ENCODE measurements at places on chromosomes 1 and 21.
A peak's percentile ranks its signal among the peaks of the same experiment; 100 is the strongest.

DNA sequence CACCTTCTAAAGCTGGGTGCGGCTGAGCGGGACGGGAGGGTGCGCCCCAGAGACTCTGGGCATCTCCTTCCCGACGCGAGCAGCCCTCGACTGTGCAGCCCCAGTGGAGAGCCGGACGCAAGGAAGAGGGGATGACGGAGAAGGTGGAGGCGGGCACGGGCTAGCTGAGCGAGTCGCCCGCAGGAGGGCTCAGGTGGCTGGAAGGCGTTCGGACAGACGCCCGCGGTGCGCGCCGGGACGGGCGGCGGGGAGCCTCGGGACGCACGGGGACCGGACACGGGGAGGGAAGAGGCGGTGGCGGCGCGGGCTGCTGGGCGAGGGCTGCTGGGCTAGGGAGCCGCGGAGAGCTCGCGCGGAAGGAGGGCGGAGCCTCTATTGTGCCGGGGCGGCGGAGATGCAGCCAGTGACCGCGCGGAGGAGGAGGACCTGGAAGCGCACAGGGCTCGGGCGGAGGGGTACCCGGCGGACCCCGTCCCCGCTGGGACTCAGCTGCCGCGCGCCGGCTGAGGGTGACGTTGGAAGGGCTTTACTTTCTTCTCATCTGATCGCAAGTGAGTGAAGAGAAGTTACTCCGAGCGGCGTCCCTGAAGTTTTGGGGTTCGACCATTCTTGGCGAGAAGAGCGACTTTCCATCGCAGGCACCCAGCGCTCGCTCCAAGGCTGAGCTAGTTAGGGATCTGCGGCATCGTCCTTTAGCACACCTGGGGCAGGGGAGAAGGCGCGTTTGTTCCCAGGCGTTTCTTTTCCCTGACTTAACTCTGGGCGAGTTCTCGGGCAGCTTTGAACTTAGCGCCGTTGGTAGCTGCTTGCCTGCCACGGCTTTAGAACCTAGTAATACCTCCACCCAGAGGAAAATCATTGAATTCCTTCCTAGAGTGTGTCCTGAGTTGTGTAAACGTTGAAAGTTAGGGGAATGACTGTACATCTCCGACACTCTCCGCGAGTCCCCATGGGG lies at the start of gene OLFML2B:
TSS of gene OLFML2B (minus strand) at position 323 of the 955 bp plus-strand sequence. CDS start 439 bp downstream, outside the sequence.
- DNase-seq, result peak; percentile 48

GRCh38 chr1:75991497-75992114 lies 59.4 kb upstream of the ASB17 start:
- DNase-seq, result peak; percentile 65

DNA sequence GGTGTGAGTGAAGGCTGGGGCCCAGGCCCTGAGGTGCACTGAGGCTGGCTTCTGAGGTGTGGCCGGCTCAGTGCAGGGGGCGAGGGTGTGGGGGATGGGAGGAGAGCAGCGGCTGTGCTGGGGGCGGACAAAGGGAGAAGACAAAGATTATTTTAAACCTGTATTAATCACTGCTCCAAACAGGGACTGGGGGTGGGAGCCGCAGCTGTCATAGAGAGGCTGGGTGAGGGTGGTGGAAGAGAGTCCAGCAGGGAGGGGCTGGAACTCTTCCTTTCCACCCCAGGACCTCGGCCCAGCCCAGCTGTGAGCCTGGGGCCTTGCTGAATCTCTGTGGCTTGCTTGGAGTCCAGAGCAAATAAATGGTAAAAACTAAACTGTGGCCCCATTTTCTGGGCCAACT lies 106.9 kb downstream of the KCND3 start:
- no peak for DNase-seq

DNA sequence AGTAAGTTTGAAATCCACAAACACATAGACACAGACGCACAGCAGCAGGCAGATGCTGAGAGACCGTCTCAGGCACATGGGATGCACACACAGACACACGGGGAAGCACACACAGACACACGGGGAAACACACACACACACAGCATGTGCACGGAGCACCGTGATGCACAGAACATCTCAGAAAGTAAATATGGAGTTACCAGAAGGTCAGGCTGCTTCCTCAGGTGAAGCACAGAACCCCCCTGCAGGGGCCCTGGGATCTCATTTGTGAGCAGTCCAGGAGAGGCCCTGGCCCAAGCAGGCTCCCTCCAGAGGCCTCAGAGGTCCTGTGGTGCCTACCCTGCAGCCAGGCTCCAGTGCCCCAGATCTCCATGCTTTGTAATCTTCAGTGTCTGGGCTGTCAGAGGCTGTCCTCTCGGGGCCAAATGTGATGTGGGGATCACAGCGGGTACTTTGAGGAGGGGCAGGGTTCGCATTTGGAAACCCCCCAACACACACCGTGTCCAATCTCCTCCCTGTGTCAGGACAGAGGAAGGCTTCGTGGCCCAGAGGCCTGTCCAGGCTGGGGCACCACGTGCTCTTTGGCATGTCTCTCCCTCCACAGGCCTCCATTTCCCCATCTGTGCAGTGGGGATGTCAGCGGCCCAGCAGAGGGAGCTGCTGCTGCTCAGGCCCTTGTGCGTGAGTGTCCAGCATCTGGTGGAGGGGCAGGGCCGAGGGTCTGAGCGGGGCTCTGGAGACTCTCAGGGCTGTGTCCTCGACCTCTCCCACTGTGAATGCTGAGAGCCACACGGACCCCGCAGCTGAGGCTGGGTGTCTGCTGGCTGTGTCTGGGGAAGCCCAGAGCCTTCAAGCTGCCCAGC lies 23.0 kb upstream of the PRSS38 start:
- DNase-seq, result no peak

DNA sequence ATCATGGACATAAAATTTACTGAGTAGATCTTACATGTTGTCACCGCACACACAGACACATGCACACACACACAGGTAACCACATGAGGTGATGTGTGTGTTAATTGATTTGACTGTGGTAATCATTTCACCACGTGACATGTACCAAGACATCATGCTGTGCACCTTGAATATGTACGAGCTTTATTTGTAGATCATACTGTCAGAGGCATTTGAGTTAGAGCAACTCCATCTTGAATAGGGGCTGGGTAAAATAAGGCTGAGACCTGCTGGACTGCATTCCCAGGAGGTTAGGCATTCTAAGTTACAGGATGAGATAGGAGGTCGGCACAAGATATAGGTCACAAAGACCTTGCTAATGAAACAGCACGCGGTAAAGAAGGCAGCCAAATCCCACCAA lies 31.7 kb upstream of the TRIM17 start:
- DNase-seq, result no peak

- DNase-seq, result no peak
These were observed 31.8 kb downstream of the GNG4 start for GRCh38 chr1:235617808-235618207.

DNA sequence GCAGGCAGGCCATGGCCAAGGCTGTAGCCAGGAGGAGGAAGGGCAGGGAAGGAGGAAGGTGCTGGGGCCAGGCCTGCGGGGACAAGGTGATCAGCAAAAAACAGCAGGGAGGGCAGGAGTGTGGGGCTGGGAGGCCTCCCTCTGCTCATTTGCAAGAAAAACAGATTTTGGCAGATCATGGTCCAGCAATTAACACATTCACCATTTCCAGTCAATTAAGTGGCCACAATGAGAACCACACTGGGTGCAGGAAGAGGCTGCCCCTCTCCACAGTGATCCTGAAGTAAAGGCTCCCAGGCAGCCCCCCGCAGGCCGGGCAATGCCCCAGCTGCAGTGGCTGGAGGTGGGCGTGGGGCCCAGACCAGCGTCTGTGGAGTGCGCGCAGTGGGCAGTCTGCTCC lies 54.6 kb downstream of the DMRTB1 start:
- no peak for DNase-seq

- DNase-seq, result no peak
These were observed 103.6 kb upstream of the BACE2 start for GRCh38 chr21:41064334-41064791.

DNA sequence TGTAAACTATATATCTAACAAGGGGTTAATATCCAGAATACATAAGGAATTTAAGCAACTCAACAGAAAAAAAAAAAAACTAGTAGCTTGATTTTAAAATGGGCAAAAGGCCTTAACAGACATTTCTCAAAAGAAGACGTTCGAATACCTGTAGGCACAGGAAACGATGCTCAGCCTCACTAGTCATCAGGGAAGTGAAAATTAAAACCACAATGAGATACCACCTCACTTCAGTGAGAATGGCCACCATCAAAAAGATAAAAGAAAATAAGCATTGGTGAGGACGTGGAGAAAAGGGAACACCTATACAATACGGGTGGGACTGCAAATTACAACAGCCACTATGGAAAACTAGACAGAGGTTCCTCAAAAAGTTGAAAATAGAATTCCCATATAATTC lies 37.3 kb downstream of the NPHP4 start:
- DNase-seq, result no peak

- DNase-seq, result no peak
These were observed 33.6 kb downstream of the PBX1 start for GRCh38 chr1:164592634-164593033.

GRCh38 chr1:172341697-172342096 lies 78.8 kb upstream of the C1orf105 start:
- no peak for DNase-seq

DNA sequence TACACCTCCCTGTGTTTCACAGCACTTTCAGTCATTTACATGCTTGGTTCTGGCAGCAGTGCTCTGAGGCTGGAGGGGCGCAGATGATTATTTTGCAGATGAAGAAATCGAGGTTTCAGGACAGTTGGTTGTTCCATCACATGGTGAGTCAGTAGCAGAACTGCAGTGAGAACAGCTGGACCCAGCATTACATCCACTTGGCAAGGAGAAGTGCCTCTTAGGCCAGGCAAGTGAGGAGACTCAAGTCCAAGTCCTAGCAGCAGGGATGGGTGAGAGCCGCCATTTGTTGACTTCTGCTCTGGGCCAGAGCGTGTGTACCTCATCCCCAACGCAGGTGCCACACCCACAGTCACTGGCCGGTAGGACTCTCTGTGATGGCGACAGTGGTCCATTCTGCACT lies 26.8 kb upstream of the EPHA8 start:
- DNase-seq, result no peak

GRCh38 chr1:14964711-14965055 lies 188.9 kb upstream of the TMEM51 start:
- no peak for DNase-seq

GRCh38 chr1:231855361-231855760 lies 228.8 kb downstream of the DISC1 start:
- DNase-seq, result no peak

- DNase-seq, result no peak
These were observed 2.0 kb downstream of the HNRNPU start for GRCh38 chr1:244862354-244862698.

GRCh38 chr1:58779059-58779754 lies 4.6 kb downstream of the JUN start:
- DNase-seq, result no peak

- no peak for DNase-seq
These were observed 21.3 kb upstream of the MNDA start for GRCh38 chr1:158809862-158810261.

DNA sequence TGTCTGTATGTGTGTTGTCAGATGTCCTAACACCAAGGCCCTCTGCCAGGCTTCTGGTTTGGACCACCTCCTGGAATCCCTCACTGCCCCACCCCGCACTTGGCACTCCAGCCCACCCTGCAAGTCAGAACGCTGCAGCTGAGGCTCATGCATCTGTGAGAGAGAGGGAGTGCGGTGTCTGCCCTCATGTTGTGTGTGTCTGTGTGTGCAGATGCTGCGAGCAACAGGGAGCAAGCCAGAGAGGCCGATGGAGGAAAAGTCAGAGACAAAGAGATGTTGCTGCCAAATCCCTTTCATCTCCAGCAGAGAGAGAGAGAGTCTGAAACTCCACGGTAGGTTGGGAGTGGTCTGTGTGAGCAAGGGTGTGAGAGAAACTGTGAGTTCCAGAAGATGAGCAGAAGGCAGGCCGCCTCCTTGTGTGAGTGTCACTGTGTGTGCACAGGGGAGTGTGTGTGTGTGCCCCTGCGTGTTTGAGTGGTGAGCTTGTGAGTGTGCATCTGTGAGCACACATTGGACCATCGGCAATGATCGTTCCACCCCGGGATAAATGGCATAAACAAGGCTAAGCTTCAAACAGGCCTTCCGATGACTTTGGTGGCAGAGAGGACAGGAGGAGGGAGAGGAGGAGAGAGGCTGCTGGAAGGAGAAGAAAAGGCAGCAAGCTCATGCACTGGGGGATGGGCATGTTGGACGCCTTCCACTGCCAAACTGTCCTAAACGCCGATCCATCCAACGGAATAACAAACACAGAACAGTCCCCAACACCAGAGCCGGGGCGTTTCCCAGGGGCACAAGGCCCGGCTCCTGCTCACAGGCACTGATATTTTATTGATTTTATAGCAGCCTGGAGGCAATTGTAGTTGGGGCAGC lies 99.2 kb upstream of the GRIK3 start:
- DNase-seq, result no peak

GRCh38 chr1:188888386-188888785 lies 1589.3 kb downstream of the BRINP3 start:
- no peak for DNase-seq

GRCh38 chr1:66370462-66370971 lies 163.4 kb upstream of the SGIP1 start:
- DNase-seq, result no peak

DNA sequence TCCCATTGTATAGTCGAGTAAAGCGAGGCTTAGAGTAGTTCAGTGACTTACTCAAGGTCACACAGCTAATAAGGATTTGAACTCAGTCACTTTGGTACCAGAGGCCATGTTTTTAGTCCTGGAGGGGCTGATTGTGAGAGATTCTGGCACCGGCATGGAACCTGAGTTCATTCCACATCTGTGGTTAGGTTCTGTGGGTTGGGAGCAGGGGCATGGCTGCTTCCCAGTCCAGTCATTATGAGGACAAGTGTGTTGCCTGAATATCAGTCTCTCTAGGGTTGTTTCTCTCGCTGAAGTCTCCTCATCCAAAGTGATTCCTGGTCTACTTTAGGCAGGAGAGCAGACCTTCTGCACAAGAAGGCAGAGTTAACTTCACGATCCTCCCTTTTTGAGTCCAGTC lies 90.6 kb downstream of the C1orf94 start:
- DNase-seq, result no peak

GRCh38 chr21:26405071-26405470 lies 168.0 kb downstream of the CYYR1 start:
- no peak for DNase-seq

- DNase-seq, result no peak
These were observed 480.9 kb upstream of the ZRANB2 start for GRCh38 chr1:71561729-71562128.

GRCh38 chr1:243730487-243731150 lies 119.4 kb downstream of the AKT3 start:
- DNase-seq, result no peak
